ENCODE measurements at places on chromosomes 6 and 20. TPM values are rescaled to one million over a fixed set of nuclear protein-coding genes. Genes with fewer than 3 reads are reported as not detected.

DNA sequence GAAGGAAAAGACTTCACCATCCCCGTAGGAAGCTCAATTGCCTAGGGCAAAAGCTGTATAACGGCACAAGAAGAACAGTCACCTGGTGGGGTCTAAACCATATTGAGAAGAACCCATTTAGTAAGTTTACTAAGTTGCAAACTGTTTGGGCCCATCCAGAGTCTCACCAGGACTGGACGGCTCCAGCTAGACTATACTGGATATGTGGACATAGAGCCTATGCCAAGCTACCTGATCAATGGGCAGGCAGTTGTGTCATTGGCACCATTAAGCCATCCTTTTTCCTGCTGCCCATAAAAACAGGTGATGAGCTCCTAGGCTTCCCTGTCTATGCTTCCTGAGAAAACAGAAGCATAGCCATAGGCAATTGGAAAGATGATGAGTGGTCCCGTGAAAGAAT lies 293.9 kb downstream of the RNGTT start:
- H3K4me3 ChIP-seq, result no peak overlapping the region
- H3K27ac ChIP-seq, result no peak overlapping the region
- no peaks in the 10 kb centered on the region for H3K27me3 ChIP-seq
- H3K36me3 ChIP-seq, result no peaks in the 10 kb centered on the region
- no peak for DNase-seq
- no peaks in the 10 kb centered on the region for H3K4me1 ChIP-seq

- no peak overlapping the region for H3K4me3 ChIP-seq
- H3K36me3 ChIP-seq, result no peaks in the 10 kb centered on the region
- peaks cover 49% of the 10 kb centered on the region for H3K27me3 ChIP-seq
- DNase-seq, result no peak
- H3K27ac ChIP-seq, result no peak overlapping the region
- H3K4me1 ChIP-seq, result no peaks in the 10 kb centered on the region
These were observed 99.9 kb upstream of the RIN2 start for GRCh38 chr20:19658137-19658536.

DNA sequence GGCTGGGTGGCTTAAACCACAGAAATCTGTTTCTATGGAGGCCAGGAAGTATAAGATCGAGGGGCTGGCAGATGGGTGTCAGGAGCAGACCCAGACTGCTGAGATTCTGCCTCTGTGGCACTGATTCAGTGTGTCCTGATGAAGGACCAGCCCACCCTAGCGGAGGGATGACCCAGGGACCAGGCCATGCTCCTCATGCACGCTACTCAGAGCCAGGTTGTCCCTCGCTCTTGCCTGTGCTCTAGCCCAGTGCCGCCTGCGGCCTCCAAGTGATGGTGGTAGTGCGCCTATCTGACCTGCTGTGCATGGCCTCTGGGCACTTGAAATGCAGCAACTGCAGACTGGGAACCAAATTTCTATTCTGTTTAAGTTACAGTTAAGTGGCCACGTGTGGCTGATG lies 13.1 kb upstream of the APMAP start:
- peaks cover 4% of the 10 kb centered on the region for H3K4me1 ChIP-seq
- H3K36me3 ChIP-seq, result no peaks in the 10 kb centered on the region
- no peak for DNase-seq
- H3K27ac ChIP-seq, result no peak overlapping the region

DNA sequence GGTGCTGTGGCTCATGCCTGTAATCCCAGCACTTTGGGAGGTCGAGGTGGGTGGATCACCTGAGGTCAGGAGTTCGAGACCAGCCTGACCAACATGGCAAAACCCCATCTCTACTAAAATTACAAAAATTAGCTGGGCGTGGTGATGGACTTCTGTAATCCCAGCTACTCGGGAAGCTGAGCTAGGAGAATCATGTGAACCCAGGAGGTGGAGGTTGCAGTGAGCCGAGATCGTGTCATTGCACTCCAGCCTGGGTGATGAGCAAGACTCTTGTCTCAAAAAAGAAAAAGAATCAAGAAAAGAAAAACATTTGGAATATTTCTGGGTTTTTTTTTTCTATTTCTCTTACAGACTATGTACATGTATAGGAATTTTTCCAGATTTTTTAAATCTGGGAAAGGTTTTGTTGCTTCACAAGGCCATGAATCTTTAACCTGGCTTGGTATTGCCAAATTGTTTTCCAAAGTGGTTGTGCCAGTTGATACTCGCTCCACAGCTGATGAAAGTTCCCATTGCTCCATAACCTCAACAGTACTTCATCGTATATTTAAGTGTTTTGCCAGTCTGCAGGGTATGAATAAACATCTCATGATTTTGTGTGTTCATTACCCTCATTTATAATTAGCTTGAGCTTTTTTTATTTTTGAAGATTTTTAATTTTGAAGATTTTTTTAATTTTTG lies 33.5 kb downstream of the RNF217 start:
- H3K27me3 ChIP-seq, result no peaks in the 10 kb centered on the region
- peak; percentile 4 for DNase-seq
- peaks cover 17% of the 10 kb centered on the region for H3K4me1 ChIP-seq
- peak overlapping the region; percentile 36 for H3K27ac ChIP-seq
- no peaks in the 10 kb centered on the region for H3K36me3 ChIP-seq

DNA sequence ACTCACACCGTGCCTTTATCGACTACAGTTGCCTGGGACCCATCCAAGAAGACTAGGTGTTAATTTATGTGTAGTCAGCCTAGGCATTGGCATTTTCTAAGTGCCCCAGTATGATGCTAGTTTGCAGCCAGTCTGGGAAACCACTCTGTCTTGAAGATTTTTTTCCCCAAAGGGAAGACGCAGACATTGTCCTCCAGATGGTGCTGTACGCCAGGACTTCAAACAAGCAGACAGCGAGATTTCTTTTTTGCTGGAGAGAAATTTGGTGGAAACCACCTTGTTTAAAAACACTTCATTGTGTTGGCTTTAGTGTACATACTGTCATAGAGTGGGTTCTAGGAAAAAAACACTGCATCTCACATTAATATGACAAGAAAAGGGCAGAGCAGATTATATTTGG lies 30.0 kb downstream of the ALDH5A1 start:
- no peaks in the 10 kb centered on the region for H3K4me1 ChIP-seq
- H3K27ac ChIP-seq, result no peak overlapping the region
- H3K36me3 ChIP-seq, result no peaks in the 10 kb centered on the region
- no peaks in the 10 kb centered on the region for H3K27me3 ChIP-seq

DNA sequence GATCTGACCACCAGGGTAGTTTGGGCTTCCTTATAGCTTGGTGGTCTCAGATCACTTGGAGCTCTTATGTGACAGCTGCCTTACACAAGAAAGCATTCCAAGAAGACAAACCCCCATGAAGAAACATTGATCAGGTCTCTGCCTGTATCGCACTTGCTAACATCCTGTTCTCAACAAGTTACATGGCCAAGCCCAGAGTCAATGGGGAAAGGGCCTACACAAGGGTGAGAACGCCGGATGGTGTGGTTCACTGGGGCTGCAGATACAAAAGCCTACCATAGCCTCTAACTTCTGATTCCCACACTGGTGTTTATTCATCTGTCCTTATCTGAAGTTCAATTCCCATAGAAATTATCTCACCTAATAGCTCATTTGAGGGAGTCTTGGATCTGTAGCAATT lies 235.5 kb downstream of the SYNDIG1 start:
- no peak overlapping the region for H3K27ac ChIP-seq
- no peaks in the 10 kb centered on the region for H3K4me1 ChIP-seq
- no peaks in the 10 kb centered on the region for H3K36me3 ChIP-seq
- no peak for DNase-seq
- H3K27me3 ChIP-seq, result peaks cover 20% of the 10 kb centered on the region

DNA sequence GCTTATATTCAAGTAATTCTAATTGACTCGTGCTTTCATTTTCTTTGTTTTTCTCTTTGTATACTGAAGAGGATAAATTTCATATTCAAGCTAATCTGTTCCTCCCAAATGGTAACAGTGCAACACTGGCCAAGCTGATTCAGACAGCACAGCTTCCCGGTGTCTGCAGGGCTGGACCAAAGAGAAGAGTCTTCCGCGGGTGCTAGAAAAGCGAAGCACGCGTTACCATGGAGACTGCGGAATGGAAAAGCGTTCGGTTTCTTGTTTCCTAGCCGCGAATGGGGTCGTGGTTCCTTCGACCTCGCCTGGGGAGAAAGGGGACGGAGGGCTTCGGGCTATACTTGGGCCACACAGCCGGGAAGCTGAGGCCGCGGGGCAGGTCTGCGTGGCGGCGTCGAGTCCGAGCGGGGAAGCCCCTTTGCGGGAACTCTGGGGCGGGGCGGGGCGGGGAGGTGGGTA lies 6.2 kb upstream of the ZNF311 start:
- H3K27me3 ChIP-seq, result 0 out of 2 replicates have a peak, but pooled peaks cover 3% of the 10 kb centered on the region
- peak overlapping the region; percentile 75 for H3K4me3 ChIP-seq
- no peaks in the 10 kb centered on the region for H3K4me1 ChIP-seq
- 0 out of 2 replicates have a peak overlapping the region, but pooled peaks have one; percentile 13 for H3K27ac ChIP-seq
- no peaks in the 10 kb centered on the region for H3K36me3 ChIP-seq
- DNase-seq, result peak; percentile 87

- no peaks in the 10 kb centered on the region for H3K27me3 ChIP-seq
- no peak for DNase-seq
- no peak overlapping the region for H3K4me3 ChIP-seq
- H3K36me3 ChIP-seq, result no peaks in the 10 kb centered on the region
- H3K4me1 ChIP-seq, result peaks cover 18% of the 10 kb centered on the region
These were observed 28.3 kb upstream of the CTAGE9 start for GRCh38 chr6:131739136-131739535.

DNA sequence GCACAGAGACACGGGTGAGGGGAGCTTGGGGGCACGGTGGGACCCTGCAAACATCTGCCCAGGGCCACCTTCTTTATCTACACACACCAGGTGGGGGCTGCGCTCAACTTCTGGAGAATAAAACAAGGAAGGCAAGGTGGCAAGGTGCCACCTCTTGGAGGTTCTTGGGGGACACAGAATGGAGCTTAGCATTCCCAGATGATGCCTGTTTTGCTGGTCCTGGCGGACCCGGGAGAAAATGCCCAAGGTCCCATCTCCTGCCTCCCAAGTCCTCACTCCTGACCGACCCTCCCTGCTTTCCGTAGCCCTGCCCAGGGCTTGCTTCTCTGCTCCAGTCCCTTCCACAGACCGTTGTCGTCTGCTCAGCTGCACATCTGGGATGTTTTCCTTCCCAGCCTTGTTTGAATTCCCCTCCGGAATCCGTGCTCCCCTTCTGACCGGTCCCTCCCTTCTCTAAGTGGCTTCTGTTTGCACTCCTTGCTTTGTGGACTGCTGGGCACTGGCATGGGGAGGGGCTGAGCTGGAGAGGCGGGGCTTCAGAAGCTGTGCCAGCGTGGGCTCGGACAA lies 13.1 kb downstream of the ITPR3 start:
- no peak overlapping the region for H3K27ac ChIP-seq
- DNase-seq, result peak; percentile 32
- H3K27me3 ChIP-seq, result no peaks in the 10 kb centered on the region
- H3K4me1 ChIP-seq, result peaks cover 5% of the 10 kb centered on the region
- H3K4me3 ChIP-seq, result peak overlapping the region; percentile 76
- H3K36me3 ChIP-seq, result no peaks in the 10 kb centered on the region

- peaks cover 1% of the 10 kb centered on the region for H3K36me3 ChIP-seq
- peak overlapping the region; percentile 59 for H3K4me3 ChIP-seq
- H3K4me1 ChIP-seq, result peaks cover 57% of the 10 kb centered on the region
- no peak for DNase-seq
- no peaks in the 10 kb centered on the region for H3K27me3 ChIP-seq
These were observed 889 bp downstream of the CASS4 start for GRCh38 chr20:56412949-56413348.

GRCh38 chr6:108260126-108260808 lies 573 bp downstream of the SNX3 start:
- H3K4me1 ChIP-seq, result peaks cover 11% of the 10 kb centered on the region
- H3K4me3 ChIP-seq, result peak overlapping the region; percentile 98
- peak overlapping the region; percentile 90 for H3K27ac ChIP-seq
- no peaks in the 10 kb centered on the region for H3K27me3 ChIP-seq
- 0 out of 2 replicates have a peak, but pooled peaks cover 5% of the 10 kb centered on the region for H3K36me3 ChIP-seq

GRCh38 chr6:152207915-152208714 lies 400.6 kb downstream of the ESR1 start:
- DNase-seq, result no peak
- no peaks in the 10 kb centered on the region for H3K4me1 ChIP-seq
- no peak overlapping the region for H3K4me3 ChIP-seq
- H3K36me3 ChIP-seq, result peaks cover 77% of the 10 kb centered on the region

DNA sequence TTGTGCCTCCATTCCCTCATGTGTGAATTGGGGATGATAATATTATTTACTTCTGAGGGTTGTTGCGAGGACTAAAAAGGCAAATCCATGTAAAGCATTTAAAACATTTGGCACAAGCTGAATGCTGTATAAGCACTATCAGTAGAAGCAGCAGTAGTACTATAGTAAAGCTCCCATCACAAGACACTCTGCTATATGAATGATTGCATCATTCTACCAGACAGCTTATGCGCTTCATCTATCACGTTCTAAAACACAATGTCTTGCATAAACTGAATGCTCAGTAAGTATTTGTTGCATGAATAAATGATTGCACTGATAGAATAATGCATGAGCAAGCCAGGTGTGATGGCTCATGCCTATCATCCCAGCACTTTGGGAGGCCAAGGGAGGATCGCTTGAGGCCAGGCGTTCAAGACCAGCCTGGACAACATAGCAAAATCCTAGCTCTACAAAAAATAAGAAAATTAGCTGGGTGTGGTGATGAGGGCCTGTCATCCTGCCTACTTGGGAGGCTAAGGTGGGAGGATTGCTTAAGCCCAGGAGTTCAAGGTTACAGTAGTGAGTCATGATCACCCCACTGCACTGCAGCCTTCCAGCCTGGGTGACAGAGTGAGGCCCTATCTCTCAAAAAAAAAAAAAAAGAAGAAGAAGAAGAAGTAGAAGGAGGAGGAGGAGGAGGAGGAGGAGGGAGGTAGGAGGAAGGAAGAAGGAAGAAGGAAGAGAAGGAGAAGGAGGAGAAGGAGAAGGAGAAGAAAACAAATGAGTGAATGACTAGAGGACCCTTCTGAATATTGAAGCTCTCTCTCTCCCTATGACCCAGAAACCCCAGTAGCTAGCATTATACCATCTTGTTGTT lies 50.0 kb upstream of the FOXO3 start:
- H3K4me3 ChIP-seq, result no peak overlapping the region
- DNase-seq, result no peak
- no peaks in the 10 kb centered on the region for H3K36me3 ChIP-seq
- H3K27me3 ChIP-seq, result no peaks in the 10 kb centered on the region
- no peak overlapping the region for H3K27ac ChIP-seq

DNA sequence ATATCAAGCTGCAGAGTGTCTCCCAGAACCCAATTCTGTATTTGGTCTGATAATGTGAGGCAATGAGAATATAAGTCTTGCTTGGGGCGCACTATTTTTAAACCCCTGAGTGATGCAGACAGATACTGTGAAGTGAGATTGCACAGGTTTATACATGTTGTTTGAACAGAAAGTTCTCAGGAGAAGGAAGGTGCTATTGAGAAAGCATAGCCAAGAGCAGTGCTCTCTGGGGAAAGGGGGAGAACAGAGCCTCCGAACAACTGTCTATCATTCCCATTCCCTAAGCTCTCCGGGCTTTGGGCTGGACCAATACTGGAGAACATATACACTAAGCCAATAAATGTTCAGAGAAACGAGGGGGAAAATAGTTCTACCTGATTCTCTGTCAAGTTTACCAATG lies 75.8 kb downstream of the PERP start:
- H3K27me3 ChIP-seq, result peaks cover 3% of the 10 kb centered on the region
- H3K36me3 ChIP-seq, result no peaks in the 10 kb centered on the region
- no peaks in the 10 kb centered on the region for H3K4me1 ChIP-seq
- no peak overlapping the region for H3K27ac ChIP-seq
- H3K4me3 ChIP-seq, result no peak overlapping the region

LSM14B gene
- total RNA-seq, result 28.0 TPM

NOL4L gene
- 8.7 TPM for total RNA-seq

EDN3 gene
- total RNA-seq, result not detected

DLK2 gene
- 0.51 TPM for total RNA-seq
